ENCODE measurements at places on chromosomes 1 and 21. TPM values are rescaled to one million over a fixed set of nuclear protein-coding genes. Genes with fewer than 3 reads are reported as not detected.

OR11L1 gene
- polyA plus RNA-seq = not detected

SLC6A9 gene
- polyA plus RNA-seq = 2.3 TPM

KRTAP21-2 gene
- polyA plus RNA-seq = 2.5 TPM

DDX20 gene
- polyA plus RNA-seq = 148 TPM

LENEP gene
- not detected for polyA plus RNA-seq

TFAP2E gene
- polyA plus RNA-seq = 1.9 TPM

LINGO4 gene
- 1.4 TPM for polyA plus RNA-seq

MMEL1 gene
- 36.4 TPM for polyA plus RNA-seq

UTS2 gene
- polyA plus RNA-seq = 1.1 TPM

UBE2J2 gene
- polyA plus RNA-seq = 203 TPM

GJB5 gene
- not detected for polyA plus RNA-seq

CD53 gene
- polyA plus RNA-seq = 22.4 TPM

OR2L2 gene
- polyA plus RNA-seq = 1.7 TPM

OR2L13 gene
- polyA plus RNA-seq = 0.63 TPM

C1orf226 gene
- polyA plus RNA-seq = 6.5 TPM

CTSE gene
- 0.98 TPM for polyA plus RNA-seq

MECR gene
- 33.7 TPM for polyA plus RNA-seq

WDR64 gene
- 7.1 TPM for polyA plus RNA-seq

TENT5C gene
- polyA plus RNA-seq = 72.4 TPM

DNAI4 gene
- polyA plus RNA-seq = 56.7 TPM

EVA1B gene
- polyA plus RNA-seq = 9.6 TPM

SMPDL3B gene
- 2.7 TPM for polyA plus RNA-seq

SLC25A24 gene
- 9.8 TPM for polyA plus RNA-seq
